ENCODE measurements at places on chromosomes 2 and 18. TPM values are rescaled to one million over a fixed set of nuclear protein-coding genes. Genes with fewer than 3 reads are reported as not detected.

- DNase-seq = no peak
Measured at GRCh38 chr18:45218436-45218835, 396.8 kb upstream of the SLC14A2 start.

DNA sequence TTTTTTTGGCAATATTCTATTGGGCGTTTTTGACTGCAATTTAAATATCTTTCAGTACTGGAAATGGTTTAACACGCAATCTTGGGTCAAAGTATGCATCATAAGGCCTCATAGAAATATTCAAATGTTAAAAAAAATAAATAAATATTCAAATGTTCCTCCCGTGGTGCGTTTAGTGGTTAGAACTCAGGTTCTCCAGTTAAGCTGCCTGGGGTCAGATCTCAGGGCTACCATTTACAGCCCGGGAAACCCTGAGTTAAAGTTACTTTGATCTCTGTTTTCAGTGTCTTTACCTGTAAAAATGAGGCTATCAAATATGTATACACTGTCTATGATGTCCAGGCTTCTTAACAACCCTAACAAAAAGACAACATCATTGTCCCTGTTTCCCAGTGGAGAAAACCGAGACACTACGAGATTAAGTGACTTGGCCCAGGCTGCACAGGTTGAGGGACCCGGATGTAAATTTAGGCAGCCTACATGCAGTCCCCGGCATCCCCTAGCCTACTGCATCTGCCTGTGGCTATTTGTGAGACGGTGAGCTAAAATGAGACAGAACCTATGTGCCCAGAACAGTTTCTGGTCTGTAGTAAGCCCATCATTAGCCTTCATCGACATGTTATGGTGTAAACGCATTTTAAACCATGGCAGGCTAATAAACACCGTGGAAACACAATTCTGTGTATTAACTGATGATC is 1.7 kb downstream of the FHL2 start:
- DNase-seq = no peak

GRCh38 chr2:158142568-158143332 is 41.1 kb downstream of the UPP2 start:
- no peak for DNase-seq

DNA sequence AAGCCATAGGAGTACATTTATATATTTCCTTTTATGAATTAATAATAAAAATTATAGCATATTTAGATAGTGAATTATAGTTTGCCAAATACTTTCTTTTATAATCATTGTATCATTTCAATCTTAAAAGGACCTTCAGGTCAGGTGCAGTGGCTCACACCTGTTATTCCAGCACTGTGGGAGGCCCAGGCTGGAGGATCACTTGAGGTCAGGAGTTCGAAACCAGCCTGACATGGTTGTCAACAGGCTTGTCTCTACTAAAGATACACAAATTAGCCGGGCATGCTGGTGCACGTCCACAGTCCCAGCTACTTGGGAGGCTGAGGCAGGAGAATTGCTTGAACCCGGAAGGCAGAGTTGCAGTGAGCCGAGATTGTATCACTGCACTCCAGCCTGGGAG is 19.7 kb downstream of the APOB start:
- DNase-seq = no peak

GRCh38 chr2:100537918-100538317 is 24.9 kb upstream of the PDCL3 start:
- no peak for DNase-seq

- no peak for DNase-seq
Measured at GRCh38 chr18:13436576-13436975, 218.0 kb downstream of the LDLRAD4 start.

DNA sequence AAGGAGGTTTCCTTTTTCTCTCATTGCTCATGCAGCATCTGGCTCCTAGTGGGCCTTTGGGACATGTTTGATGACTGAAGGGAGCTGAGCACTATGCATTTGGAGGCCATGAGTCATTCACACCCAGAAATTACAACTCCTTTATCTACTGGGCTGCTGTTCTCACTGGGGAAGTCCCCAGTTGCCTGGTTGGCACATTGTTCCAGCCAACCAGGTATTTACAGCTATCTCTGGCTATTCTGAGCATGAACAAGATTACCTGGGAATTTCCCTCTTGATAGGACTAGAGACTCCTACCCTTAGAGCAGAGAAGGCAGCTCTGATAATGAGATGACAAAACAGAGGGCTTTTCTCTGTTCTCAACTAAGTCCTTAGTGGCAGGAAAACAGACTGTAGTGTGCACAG is 206.5 kb downstream of the SETBP1 start:
- DNase-seq = no peak

DNA sequence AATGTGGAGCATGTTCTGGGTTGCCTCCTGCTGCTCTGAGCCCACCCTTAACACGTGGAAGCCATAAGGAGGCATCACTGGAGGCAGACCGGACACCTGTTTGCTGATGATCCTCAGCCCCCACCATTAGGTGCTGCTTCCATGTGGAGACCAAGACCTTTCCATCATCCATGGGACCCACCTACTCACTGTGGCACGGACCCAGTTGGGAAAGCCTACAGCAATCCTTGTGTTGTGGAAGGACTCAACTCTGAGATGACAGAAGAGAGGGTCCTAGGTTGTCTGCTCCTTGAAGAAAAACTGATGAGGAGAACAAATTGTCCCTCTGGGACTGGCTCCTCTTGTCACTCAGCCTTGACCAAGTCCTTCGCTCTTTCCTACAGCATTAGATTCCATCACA is 86.5 kb upstream of the RAB12 start:
- DNase-seq = no peak

GRCh38 chr2:172535119-172535518 is 20.8 kb upstream of the PDK1 start:
- no peak for DNase-seq

GRCh38 chr2:85718009-85718391 is 23.8 kb downstream of the GNLY start:
- no peak for DNase-seq

- DNase-seq = no peak
Measured at GRCh38 chr2:37919631-37920032, 5.5 kb upstream of the RMDN2 start.

- no peak for DNase-seq
Measured at GRCh38 chr18:23133860-23134779, 1.2 kb upstream of the CABLES1 start.

LONRF2 gene
- total RNA-seq = 13.7 TPM

SLC16A14 gene
- total RNA-seq = 10.1 TPM

PJVK gene
- total RNA-seq = 12.2 TPM
